ENCODE measurements at places on chromosomes 2 and 18. TPM values are rescaled to one million over a fixed set of nuclear protein-coding genes. Genes with fewer than 3 reads are reported as not detected.

Gene EPB41L3
- total RNA-seq, result 22.5 TPM

Gene CD8B
- total RNA-seq, result 0.33 TPM

Gene INHBB
- 0.74 TPM for total RNA-seq

DNA sequence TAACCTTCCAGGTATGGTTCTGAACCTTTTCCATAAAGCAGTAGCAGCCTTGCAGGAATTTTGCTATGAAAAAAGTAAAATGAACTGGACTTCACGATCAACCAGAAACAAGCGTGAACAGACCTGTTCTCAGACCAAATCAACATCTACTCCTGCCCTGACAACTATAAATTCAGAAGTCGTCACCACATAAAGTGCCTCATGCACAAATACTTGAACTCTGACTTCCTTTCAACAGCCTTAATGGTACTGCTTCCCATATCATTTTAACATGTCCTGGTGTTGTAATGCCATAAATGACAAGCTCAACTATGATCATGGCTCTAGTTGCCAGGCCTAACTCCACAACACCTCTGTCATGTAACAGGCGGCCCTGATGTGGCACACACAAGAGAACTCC lies 262.4 kb downstream of the MTX2 start:
- H3K27me3 ChIP-seq, result no peaks in the 10 kb centered on the region
- DNase-seq, result no peak
- no peak overlapping the region for H3K27ac ChIP-seq
- no peaks in the 10 kb centered on the region for H3K36me3 ChIP-seq
- peaks cover 7% of the 10 kb centered on the region for H3K4me1 ChIP-seq

- H3K36me3 ChIP-seq, result no peaks in the 10 kb centered on the region
- DNase-seq, result no peak
- H3K27ac ChIP-seq, result no peak overlapping the region
- H3K27me3 ChIP-seq, result no peaks in the 10 kb centered on the region
- H3K4me3 ChIP-seq, result no peak overlapping the region
These were observed 71.7 kb upstream of the TPO start for GRCh38 chr2:1341404-1342120.

DNA sequence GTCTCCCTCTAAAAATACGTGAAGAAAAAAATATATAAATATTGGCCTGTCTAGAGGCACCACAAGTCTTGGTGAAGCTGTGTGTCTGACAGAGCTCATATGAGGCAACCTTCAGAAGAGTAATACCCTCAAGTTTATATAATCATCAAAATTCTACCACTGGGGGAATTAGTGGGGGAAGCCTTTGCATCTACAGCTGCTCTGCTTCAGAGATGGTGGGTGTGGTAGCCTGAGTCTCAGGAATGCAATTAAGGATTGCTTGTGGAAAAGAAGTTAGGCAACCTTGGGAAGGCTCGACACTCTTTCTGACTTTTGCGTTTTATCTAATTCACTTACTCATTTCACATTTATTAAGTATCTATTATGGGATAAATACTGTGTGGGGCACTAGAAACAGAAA lies 17.4 kb downstream of the TPGS2 start:
- H3K4me3 ChIP-seq, result no peak overlapping the region
- no peaks in the 10 kb centered on the region for H3K4me1 ChIP-seq
- no peaks in the 10 kb centered on the region for H3K27me3 ChIP-seq
- no peak overlapping the region for H3K27ac ChIP-seq

- H3K4me1 ChIP-seq, result no peaks in the 10 kb centered on the region
- H3K27ac ChIP-seq, result peak overlapping the region; percentile 92
- DNase-seq, result no peak
- H3K36me3 ChIP-seq, result no peaks in the 10 kb centered on the region
These were observed 67.2 kb downstream of the LRRFIP1 start for GRCh38 chr2:237694415-237695194.

DNA sequence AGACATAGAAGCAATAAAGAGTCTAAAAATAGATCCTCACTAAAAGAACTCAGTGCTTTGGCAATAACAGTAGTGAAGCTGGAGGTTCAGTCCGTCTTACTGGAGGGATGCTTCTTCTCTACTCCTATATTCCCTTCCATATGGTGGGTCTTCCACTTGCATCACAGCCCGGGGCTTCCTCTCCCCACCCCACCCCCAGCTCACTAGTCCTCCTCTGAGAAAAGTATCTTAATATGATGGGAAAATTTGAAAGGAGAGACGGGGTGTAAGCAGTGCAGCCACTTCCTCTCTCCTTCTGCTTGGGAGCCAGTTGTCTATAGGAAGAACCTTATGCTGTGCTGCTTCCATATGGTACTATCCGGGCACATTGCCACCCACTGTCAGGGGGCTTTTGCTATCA lies 57.2 kb upstream of the SPOPL start:
- H3K27me3 ChIP-seq, result no peaks in the 10 kb centered on the region
- H3K36me3 ChIP-seq, result no peaks in the 10 kb centered on the region
- no peak overlapping the region for H3K4me3 ChIP-seq
- H3K4me1 ChIP-seq, result no peaks in the 10 kb centered on the region
- no peak for DNase-seq
- no peak overlapping the region for H3K27ac ChIP-seq

- no peaks in the 10 kb centered on the region for H3K4me1 ChIP-seq
- no peak overlapping the region for H3K27ac ChIP-seq
- no peak for DNase-seq
- H3K27me3 ChIP-seq, result no peaks in the 10 kb centered on the region
- no peaks in the 10 kb centered on the region for H3K36me3 ChIP-seq
These were observed 13.6 kb downstream of the ABCG5 start for GRCh38 chr2:43824951-43825493.

DNA sequence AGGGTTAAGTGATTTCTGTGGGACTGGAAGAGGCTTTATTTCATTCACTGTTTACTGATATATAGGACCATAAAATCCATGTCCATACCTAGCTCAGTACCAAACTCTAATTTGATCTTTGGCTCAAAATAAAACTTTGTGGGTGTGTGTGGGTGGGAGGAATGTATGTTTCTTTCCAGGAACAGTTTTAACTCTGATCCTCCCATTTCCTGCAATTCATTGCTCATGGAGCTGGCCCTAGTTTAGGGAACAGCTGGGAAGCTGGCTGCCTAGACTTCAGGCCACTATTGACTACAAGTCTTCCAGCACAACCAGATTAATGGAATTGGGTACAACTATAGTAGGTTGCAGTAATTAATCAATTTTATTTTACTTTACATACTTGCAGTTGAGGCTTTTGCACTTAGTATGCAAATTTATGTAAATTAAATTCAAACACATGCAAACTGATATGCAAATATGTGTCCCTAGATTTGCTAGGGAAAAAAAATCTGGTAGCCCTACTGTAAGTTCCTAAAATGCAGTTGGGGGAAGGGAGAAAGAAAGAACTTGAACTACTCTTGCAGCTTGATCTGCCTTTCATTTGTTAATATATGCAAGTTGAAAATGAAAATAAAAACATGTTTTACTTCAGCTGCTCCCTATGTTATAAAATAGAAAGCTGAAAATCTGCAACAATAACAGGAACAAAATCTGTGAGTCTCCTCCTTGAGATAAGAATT lies 1070.3 kb upstream of the CELF4 start:
- H3K4me3 ChIP-seq, result no peak overlapping the region
- H3K27ac ChIP-seq, result no peak overlapping the region
- H3K4me1 ChIP-seq, result peaks cover 5% of the 10 kb centered on the region
- H3K36me3 ChIP-seq, result no peaks in the 10 kb centered on the region
- no peak for DNase-seq
- no peaks in the 10 kb centered on the region for H3K27me3 ChIP-seq

- no peak overlapping the region for H3K4me3 ChIP-seq
- no peaks in the 10 kb centered on the region for H3K27me3 ChIP-seq
- H3K4me1 ChIP-seq, result no peaks in the 10 kb centered on the region
- H3K36me3 ChIP-seq, result no peaks in the 10 kb centered on the region
- no peak overlapping the region for H3K27ac ChIP-seq
- DNase-seq, result no peak
These were observed 63.2 kb upstream of the ATP5MC3 start for GRCh38 chr2:175244697-175245096.

DNA sequence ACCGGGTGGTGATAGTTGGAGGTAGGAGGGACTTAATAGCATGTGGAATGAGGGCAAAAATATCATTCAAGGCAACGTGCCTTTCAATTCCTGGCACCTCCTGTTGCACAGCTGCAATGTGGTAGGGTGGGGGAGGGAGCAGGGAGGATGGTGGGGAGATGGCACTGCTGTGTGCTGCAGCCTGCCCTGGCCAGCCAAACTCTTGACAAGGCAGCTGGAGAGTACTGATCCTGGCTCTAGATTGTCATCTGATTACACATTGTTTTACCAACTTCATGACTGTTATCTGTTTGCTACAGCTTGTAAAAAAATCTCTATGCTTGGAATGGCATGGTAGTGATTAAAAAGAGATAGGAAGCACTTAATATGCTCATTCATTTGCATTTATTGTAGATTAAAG lies 47.7 kb downstream of the PLCL1 start:
- no peaks in the 10 kb centered on the region for H3K36me3 ChIP-seq
- no peak overlapping the region for H3K27ac ChIP-seq
- DNase-seq, result no peak
- no peaks in the 10 kb centered on the region for H3K27me3 ChIP-seq
- H3K4me1 ChIP-seq, result no peaks in the 10 kb centered on the region

DNA sequence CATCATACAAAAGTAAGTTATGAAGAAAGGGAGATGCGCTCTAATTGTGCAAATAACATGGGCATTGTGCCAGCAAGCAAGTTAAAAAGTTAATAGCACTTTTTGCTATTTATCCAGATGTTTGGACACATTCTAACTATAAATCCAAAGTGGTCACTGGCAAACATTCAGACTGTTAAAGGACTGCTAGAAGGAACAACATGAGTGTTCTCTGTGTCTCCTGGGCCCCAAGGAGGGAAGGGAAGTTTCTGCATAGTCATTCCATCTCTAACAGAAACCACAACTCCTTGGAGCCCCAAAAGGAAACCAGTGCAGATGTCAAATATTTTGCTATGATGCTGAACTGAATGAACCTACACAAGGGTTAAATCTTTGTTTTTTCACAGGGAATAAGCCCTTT lies 213.3 kb upstream of the HNRNPA3 start:
- H3K27ac ChIP-seq, result no peak overlapping the region
- no peak for DNase-seq
- no peaks in the 10 kb centered on the region for H3K4me1 ChIP-seq
- H3K4me3 ChIP-seq, result no peak overlapping the region
- H3K36me3 ChIP-seq, result no peaks in the 10 kb centered on the region
- no peaks in the 10 kb centered on the region for H3K27me3 ChIP-seq

- no peak for DNase-seq
- no peaks in the 10 kb centered on the region for H3K27me3 ChIP-seq
- no peaks in the 10 kb centered on the region for H3K36me3 ChIP-seq
- no peak overlapping the region for H3K4me3 ChIP-seq
- H3K4me1 ChIP-seq, result no peaks in the 10 kb centered on the region
- no peak overlapping the region for H3K27ac ChIP-seq
These were observed 62.4 kb upstream of the OTOF start for GRCh38 chr2:26540306-26540705.

DNA sequence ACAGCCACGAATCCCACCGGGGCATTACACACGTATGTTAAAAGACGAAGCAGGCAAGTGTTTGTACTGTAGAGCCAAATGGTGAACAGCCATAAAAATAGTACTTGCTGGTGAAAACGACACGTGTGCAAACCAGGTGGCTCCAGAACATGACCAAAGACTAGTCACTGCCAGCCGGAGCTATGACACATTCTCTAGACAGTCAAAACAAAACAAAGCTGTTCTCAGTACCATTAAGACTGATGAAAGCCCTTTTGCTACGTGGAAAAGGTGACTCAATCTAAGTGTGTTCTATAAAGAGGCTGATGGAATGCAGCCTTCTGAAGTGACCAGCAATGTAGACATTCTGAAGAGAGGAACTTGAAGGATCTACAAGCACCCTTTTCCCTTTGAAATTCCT lies 367.7 kb upstream of the NETO1 start:
- no peak overlapping the region for H3K27ac ChIP-seq
- H3K4me1 ChIP-seq, result no peaks in the 10 kb centered on the region
- no peak overlapping the region for H3K4me3 ChIP-seq
- no peak for DNase-seq
- no peaks in the 10 kb centered on the region for H3K27me3 ChIP-seq
- no peaks in the 10 kb centered on the region for H3K36me3 ChIP-seq
